Fibroblast of the conjunctiva (primary cell): ENCODE measurements at places on chromosomes 12 and 14.

DNA sequence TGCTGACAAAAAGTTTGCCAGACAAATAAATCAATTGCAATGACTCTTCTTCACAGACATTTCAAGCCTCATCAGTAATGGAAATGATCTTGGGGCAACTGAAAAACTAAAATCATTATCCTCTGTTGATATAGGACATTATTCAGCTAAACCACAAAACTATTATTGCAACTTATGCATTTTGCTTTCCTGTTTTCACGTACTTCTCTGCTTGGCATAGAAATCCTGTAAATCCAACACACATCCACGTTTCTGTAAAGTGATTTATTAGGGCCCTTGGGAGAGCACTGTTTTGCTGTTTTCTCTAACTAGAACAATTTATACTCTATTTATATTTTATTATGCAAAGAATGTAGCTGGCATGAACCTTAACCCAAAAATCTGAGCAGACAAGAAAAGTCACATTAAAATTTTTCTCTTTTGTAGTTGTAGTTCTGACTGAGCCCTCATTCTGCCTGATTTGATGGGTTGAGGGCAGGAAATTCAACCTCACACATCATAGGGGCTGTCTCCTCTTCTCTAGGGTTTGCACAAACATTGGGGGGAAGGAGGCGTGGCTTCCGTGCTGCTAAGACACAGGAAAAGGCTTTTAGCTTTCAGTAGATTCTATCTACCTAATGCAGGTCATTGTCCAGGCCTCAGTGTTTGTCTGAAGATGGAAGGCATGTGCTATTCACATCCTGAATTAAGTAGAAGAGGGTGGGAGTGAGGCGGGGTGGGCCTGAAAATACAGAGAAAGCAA lies 11.5 kb upstream of the NUP107 start:
- DNase-seq, result no peak

GRCh38 chr14:65302571-65303189 lies 109.8 kb upstream of the FUT8 start:
- no peak for DNase-seq

GRCh38 chr12:89058402-89058801 lies 293.9 kb downstream of the DUSP6 start:
- DNase-seq, result no peak

DNA sequence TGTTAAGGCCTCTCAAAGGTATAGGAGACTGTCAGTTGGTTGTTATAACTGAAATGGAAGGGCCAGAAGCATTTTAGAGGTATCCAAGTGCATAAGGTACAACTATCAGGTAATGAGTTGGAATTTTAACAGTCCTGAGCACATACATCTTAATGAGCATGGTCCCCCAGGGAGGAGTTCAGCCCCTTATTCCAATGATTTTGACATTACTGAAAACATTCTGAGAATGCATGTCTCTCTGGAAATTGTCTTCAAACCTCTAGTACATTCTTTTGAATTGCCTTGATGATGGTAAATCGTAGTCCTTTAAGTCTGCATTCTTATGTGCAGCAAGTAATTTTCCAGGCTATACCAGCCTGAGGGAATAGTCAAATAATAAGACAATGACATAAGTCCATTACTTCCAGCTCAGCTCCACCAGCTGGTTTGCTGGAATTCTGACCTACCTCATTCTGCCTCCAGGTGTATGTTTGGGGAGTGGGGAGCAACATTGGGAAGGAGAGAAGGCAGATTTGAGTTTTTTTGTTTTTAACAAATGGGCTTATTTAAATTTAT lies 239.2 kb downstream of the MSRB3 start:
- no peak for DNase-seq

DNA sequence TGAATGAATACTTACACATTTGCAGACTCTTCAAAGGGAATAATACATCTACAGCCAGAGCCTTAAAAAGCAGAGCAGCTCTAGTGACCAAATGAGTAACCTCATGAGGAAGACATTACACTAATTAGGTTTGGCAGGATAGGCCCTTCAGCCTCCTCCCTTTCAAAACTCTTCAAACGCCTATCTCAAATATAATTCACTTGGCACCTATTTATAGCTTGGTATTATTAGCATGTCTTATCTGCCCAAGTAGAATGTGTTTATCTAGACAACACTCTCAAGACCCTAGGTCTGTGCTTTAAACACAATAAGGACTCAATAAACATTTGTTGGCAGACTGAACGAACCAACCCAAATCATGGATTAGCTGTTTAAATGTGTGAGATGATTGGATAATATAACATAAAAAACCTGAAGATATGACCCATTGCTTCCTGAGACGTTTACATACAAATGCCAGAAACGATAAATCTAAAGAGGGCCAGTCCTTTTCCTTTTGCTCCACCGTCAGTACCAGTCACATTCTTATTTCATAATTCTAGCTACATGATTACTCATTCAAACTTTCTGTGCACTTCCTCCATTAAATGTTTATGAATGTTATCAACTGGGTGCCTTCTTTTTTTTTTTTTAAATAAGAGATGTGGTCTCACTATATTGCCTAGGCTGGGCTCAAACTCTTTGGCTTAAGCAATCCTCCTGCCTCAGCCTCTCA lies 123.3 kb downstream of the CEP83 start:
- no peak for DNase-seq

DNA sequence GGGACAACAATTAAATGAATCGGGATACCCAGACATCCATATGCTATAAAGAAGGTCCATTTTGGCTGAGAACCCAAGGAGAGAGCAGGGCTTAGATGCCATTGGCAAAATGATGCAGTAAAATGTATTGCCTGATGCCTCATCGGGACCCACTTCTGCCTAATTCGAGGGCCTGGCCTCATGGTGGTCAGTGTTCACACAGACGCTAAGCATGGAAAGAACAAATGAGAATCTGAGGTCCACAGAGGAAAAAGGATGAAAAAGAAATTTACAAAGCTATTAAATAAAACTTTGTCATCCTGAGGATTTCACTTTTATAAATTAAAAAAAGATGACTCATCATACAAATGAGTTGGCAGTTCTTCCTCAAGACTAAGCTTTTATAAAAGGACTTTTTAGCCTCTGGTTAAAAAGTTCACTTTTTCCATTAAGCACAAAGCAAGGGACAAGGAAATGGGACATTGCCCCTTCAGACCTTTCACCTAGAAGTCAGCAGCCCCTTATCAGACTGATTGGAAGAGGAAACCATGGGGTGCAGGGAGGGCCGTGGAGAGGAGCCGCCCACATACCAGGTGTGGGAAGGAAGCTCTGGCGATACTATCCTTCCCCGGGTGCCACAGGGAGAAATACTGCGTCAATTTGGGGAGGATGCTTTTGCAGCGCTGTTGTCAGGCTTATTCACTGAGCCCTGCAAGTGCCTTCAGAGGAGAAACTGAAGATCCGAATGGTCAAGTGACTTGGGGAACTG lies 176.0 kb downstream of the EGLN3 start:
- no peak for DNase-seq

GRCh38 chr12:122956035-122956434 lies 10.2 kb downstream of the ABCB9 start:
- no peak for DNase-seq

GRCh38 chr12:62839869-62840660 lies 94.9 kb downstream of the PPM1H start:
- DNase-seq, result no peak

- no peak for DNase-seq
Observed at GRCh38 chr12:131192951-131193350, 239.2 kb downstream of the ADGRD1 start.

DNA sequence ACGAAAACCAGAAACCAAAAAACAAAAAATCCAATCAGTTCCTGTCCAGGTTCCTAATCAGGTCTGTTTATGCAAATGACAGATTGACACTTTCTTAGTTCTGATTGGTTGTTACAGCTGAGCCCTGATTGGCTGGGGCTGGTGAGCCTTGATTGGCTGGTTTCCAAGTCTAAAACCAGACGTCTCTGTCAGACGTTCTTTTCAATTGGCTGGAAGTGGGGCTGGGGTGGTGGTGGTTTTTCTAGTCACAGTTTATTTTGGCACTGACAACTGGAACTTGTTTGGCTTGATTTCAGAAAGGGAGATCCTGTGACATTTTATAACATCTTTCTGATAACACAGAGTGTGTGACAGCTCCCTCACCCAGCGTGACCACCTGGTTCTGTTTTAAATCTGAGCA lies 36.1 kb upstream of the PRICKLE1 start:
- no peak for DNase-seq

GRCh38 chr12:124904306-124905098 lies 9.9 kb downstream of the UBC start:
- peak; percentile 82 for DNase-seq

- no peak for DNase-seq
Observed at GRCh38 chr14:94467728-94468520, 8.1 kb downstream of the SERPINA9 start.

- DNase-seq, result no peak
Observed at GRCh38 chr12:77315407-77315806, 250.0 kb upstream of the E2F7 start.

GRCh38 chr12:121805171-121806008 lies 1.6 kb downstream of the SETD1B start:
- no peak for DNase-seq

DNA sequence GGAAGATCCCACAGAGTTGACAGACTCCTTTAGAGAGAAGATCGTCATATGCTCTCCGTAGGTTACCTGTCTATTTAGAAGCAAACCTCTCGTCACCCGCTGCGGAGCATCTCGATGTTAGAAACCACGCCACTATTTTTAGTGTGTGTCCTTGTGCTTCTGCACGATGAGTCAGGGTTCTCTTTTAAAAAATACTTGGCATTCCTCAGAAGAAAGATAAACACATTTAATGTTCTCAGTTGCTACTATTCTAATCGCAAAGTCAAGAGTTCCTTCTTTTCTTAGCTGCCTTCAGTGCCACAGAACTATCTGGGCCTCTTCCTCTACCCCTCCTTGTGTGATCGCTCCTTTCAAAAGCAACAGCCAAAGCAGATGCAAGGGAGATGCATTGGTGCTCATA lies 192.4 kb downstream of the PELI2 start:
- DNase-seq, result no peak

- DNase-seq, result no peak
Observed at GRCh38 chr12:51820526-51821439, 27.7 kb downstream of the FIGNL2 start.

DNA sequence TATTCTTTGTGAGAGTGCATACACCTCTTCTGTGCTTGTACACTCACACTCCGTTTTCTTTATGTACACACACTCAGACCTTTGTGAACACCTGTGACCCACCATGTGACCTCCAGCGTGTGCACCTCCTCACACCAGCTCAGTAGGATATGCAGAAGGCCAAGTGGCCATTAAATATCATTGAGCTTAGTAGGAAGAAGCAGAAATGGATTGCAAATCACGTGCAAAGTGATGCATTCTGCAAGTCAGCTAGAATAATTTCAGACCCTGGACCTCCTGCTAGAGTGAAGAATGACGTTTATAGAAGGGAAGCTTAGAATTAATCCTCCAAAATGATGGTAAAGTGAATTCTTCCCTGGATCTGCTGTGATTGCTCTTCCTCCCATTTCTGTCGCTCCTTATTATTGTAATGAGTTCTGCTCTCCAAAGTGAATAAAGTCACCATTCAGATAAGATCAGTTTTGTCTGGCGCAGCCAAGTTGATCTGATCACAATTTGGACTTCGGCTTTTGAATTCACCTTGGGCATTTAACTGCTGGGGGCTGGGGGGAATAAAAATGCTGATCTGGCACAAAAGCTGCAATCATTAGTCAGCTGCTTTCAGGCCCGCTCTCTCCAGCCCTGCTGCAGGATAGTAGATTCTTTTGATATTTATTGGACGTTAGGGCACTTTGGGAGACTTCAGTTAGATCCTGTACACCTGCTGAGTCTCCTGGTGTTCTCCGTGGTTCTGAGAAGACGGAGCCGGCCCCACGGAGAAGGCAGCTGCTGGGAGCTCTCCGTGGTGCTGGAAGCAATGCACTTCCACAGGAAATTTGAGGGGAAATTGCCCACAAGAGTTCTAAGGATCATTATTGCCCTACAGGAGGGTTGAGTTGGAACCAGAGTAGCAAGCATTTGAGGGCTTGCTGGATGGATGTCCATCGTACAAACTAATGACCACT lies 12.4 kb upstream of the NRXN3 start:
- DNase-seq, result no peak

DNA sequence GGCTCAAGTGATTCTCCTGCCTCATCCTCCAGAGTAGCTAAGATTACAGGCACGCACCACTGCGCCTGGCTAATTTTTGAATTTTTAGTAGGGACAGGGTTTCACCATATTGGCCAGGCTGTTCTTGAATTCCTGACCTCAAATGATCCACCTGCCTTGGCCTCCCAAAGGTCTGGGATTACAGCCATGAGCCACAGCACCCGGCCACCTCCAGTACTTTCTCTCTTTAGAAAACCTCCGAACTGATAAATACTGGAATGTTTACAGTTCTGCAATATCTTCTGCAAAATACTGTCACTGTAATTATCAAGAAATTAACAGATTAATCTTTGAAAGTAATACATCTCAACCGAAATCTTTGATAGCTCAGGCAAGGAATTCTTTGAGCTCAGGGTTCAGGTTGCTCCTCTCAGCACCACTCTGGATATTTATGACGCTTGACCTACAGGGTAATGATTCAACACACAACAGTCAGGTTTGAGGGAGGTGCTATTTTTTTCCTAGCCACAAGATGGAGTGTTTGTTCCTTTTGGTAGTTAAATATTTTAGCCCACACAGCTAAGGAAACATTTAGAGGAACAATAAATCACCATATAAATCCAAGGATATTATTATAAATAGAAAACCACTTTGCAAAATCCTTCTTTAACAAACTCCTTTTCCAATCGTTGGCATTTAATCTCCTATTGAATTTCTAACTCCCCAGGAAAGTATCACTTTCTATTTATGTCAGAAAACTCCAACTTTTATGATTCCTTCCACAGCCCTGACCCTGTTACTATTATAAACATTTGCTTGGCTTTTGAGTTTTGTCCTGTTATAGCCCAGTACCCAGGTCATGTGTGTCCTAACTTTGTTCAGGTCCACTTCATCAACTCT lies 48.6 kb upstream of the GTF2A1 start:
- no peak for DNase-seq

DNA sequence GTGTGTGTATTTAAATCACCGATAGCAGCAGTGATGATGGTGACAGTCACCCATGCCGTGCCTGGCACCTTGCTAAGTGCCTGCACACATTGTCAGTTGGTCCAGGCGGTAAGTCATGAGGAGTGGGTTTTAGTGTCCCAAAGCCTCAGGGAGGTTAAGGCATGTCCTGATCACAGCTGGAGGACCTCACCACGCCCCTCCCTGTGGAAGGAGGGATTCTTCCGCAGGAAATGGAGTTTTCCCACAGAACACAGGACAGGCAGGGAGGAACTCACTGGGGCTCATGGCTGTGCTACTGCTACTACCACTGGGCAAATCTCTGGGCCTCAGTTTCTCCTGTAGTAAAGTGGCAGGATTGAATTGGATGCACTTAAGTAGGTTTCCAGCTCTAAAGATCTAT lies 142.3 kb downstream of the CACNA1C start:
- no peak for DNase-seq

DNA sequence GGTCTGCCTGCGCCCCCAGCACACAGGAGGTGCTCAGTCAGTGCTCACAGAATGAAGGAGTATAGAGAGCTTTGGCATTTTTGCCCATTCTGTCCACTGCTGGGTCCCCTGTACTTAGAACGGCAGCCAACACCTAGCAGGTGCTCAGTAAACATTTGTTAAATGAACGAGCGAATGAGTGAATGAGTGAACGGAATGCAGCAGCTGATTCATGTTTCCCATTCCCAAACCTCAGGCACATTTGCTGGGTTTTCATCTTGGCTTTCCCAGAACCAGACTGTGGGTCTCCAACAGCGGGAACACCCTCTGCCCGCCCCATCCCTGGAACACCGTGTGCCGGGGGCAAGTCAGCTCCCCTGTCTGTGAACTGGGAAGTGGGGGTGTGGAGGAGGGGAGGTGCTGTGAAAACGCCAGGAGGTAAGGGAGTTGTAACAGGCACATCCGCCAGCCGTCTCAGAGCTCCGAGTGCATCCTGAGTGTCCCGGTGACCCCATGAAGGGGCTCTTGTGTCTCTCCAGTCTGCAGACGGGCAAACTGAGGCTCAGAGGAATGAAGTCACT lies 47.3 kb downstream of the SCARB1 start:
- DNase-seq, result no peak
